Dermis blood vessel endothelial cell (primary cell): ENCODE measurements at places on chromosomes 1 and 21.

GRCh38 chr1:197150336-197151005 is 4.0 kb upstream of the ASPM start:
- DNase-seq = no peak

GRCh38 chr1:10168912-10169514 is 41.4 kb upstream of the KIF1B start:
- no peak for DNase-seq

- no peak for DNase-seq
Measured at GRCh38 chr21:33914188-33914587, 1.4 kb downstream of the ATP5PO start.

GRCh38 chr1:151352021-151352718 is 5.1 kb upstream of the RFX5 start:
- peak; percentile 50 for DNase-seq

DNA sequence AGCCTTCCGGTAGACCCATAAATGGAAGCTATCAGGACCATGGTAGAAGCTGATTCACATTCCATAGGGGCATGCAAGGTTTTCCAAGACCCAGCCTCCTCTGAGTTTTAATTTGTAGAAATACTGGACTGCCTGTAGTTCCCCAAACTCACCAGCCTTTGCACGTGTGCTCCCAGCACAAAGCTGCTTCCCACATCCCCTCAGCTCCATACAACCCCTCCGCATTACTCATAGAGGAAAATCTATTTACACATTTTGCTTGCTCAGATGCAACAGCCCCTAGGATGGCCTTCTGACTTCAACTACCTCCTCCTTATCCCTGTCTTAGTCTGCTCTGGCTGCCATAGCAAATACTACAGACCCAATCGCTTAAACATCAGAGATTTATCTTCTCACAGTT is 336.2 kb downstream of the SETD4 start:
- DNase-seq = no peak

DNA sequence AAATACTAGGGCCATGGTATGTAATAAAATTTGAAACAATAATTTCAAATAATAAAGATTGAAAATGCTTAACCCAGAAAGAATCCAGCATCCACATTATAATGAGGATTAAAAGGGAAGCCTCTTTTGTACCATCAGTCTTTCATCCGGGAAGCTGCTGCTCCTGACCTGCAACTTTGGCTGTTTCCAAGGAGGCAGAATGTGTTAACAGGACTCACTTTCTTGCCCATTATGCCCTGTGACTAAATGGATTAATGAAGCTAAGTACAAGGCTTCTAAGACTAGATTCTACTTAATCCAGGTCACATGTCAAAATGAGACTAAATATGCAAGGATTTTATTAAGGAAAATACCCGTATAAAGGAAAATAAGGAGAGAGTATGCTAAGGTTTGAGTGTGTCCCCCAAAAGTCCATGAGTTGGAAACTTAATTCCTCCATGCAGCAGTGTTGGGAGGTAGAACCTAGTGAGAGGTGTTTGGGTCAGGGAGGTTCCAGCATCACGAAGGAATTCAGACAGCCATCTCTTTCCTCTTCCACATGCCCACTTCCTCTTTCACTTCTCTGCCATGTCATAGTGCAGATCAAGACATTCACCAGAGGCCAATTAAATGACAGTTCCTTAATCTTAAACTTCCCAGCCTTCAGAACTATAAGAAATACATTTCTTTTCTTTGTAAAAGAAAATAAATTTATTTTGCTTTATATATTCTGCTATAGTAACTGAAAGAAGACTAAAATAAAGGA is 27.7 kb downstream of the FMO2 start:
- DNase-seq = no peak

DNA sequence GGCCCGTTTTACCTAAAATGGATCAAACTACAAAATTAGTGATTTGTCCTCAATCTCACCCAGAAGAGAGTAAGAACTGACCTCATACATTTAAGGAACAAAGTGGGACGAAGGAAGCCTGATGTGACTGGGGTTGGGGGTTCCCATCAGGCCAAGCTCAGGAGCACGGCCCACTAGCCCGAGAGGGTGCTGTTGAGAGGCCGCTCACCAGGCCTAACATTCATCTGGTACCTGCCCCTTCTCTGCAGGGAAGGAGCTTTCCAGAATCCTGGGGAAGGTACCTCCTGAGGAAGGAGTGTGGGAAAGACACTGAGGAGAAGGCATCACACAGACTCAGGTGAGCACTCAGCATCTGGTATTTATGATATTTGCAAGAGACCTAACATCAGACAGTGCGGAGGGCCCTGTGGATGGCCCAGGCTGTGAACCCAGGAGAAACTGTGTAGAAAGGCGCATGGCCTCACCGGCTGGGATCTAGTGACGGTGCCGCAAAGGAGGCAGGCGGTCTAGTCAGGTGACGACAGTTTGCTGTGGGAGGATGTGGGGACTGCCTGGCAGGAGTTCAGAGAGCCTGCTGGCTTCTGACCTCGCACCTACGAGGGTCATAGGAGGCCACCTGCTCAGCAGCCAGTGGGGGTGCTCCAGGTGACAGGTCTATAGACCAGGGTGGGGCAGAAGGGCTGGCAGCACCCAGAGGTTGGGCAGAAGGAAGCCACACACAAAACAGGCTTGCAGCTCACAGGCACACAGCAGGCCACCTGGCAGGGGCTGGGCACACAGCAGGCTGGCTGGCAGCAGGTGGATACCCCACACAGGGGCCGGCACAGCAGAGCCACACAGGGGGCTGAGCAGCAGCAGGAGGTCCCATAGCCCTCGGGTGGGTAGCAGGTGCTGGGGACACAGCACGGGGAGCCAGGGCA is 543 bp downstream of the KRTAP12-4 start:
- no peak for DNase-seq

DNA sequence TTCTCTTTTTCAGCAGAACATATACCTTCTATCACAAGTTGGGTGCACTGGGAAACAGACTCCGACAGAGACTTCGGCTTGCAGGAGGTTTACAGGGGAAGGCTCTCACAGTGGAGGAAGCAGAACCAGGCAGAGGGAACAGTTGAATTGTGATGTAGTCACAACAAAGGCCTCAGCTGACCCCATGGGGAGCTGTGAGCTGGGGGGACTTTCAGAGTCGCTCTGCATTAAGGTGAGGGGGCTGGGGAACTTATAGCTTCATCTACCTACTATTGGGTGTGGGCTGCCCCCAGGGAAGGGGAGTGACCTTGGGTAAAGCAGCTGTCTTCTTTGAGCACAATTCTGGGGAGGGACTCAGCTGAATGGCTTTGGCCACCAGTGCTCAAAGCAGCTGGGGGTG is 94.9 kb upstream of the POU3F1 start:
- DNase-seq = no peak

- DNase-seq = no peak
Measured at GRCh38 chr1:217661407-217661806, 30.3 kb downstream of the SPATA17 start.

DNA sequence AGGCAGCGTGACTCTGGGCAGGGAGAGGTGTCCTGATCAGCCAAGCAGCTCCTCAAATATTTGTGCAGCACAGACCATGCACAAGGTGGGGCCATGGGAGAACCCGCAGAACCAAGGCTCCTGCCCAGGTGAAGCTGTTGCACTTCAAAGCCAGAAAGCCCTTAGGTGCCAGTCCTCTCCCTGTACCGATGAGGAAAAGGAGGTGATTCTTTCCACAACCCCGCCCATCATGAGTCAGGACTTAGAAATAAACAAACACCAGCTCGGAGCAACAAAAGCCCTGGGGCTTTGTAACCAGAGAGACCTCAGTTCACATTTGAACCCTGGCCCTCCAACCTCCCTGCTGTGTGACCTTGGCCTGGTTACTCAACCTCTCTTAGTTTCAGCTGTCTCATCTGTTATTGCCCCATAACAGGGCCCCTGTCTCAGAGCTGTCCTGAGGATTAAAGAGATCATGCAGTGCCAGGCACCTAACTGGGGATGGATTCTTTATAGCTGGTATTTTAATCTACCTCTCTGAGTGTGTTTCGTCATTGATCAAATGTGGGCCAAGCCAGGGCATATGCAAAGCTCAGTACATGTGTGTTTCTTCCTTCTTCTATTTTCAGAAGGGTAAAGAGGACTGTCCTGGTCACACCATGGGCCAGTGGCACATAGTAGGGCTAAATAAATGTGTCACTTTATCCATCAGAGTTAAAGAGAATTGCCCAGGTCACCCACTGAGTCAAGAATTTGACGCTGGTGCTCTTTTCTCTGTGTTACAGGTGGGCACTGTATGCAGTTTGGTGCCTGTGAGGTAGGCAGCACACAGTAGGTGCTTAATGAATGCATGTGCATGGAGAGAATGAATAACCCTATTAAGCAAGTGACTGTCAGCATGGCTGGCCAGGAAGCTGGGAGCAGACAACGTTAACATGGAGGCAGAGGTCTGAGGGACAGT is 1.4 kb downstream of the LDLRAD1 start:
- peak; percentile 14 for DNase-seq

DNA sequence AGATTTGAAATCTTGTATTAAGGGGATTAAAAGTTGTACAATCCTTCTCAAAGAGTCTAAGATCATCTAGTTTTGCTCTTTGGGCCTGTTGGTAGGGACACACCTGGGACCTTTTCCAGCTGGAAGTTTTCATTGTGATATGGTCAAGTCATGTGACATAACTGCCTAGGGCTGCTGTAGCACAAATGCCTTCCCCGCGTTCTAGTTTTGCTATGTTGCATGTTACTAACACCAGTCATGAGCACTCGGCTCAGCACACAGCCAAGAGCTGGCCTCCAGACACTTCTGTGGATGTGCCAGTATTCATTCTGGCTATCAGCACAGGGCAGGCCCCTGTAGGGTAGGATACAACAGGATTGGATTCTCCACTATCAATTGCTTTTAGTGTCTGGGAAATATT is 14.6 kb upstream of the FLG2 start:
- DNase-seq = no peak

DNA sequence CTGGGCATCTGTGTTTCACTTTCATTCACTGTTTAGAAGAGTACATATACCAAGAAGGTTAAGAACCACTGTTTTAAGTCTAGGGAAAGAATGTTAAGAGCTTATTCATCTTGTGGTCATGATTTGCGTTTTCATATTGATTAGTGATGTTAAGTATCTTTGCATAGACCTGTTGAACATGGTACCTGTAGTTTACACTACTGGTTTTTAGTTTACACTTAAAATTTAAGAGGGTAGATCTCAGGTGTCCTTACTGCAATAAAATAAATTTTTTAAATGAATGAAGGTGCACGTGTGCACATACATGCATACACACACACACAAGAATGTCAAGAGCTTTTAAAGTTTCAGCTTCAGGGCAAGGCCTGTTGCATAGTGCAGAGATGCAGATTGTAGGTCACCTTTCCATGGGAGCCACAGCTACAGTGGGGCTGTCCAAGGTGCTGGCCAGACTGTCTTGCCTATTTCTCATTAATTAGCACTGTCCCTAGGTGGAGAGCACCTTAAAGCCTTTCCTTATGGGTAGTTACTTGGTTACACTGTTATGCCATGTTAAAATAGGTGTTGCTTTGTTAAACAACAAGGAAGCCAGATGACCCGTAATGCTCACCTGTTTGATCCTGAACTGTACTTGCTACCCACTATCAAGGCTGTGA is 543.0 kb upstream of the DAB1 start:
- DNase-seq = no peak

GRCh38 chr1:39733161-39733560 is 5.5 kb upstream of the PPIE start:
- DNase-seq = no peak

GRCh38 chr1:248696774-248697173 is 5.8 kb downstream of the OR14I1 start:
- no peak for DNase-seq

GRCh38 chr1:96995351-96995750 is 273.8 kb downstream of the PTBP2 start:
- DNase-seq = no peak

DNA sequence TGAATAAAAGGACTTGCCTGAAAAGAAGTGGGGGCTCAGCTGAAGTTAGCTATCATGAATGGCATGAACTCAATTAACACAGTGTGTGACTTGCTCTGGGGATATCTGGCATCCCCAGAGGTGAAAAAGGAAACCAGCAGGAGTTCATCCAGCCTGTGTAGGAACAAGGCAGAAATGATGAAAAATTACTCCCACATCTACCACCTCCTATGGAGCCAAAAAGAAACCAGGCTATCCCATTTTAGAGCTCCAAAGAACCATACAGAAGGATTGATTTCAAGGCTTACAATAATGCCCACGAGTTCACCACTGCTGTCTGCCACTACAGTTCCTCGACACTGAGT is 25.3 kb downstream of the TP53BP2 start:
- no peak for DNase-seq

DNA sequence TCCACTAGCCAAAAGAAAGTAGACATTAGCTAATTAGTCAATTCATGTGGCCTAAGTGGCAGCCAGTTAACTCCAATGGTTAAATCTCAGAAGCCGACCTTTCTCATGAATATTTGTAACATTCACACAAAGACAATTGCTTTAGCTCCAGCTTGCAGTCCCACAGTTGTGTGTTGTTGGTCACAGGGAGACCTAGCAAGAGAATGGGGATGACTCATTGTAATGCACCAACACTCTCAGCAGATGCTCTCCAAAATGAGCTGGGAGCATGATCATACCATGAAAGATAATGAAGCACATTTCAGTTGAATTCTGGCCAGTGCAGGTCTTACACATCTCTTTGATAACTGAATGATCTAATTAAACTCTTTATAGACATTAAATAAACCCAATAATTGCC is 160.4 kb downstream of the HLX start:
- DNase-seq = peak; percentile 54

DNA sequence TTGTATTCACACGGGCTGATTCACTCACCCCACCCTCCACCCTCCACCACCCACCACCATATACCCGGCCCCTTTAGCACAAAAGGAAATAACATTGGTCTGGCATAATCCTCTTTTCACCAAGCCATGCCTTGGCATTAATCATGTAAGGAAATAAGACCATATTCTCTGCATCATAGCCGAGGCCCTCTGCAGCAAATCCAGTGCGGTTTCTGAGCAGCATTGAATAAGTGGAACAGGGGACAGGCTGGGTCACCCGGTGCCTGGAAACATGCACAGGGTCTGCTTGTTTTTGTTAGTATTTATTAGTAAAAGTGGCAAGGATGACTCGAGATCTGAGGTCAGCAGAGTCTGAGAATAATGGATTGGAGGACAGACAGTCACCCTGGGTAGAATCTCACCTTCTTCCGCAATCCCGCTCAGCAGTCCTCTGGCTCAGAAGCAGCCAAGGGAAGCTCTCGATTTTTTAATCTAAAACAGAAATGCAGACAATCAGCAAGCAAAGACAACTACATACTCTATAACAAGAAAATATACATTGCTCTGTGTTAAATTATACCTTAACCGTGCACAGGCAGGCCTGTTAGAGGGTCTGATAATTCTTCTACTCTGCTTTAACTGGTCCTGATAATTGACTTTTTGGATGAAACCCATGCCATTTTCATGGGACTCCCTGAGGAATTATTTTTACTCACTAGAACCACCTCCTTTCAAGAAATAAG is 52.4 kb upstream of the CDC42BPA start:
- DNase-seq = peak; percentile 62

- DNase-seq = no peak
Measured at GRCh38 chr1:220751111-220751510, 3.0 kb downstream of the MTARC2 start.

DNA sequence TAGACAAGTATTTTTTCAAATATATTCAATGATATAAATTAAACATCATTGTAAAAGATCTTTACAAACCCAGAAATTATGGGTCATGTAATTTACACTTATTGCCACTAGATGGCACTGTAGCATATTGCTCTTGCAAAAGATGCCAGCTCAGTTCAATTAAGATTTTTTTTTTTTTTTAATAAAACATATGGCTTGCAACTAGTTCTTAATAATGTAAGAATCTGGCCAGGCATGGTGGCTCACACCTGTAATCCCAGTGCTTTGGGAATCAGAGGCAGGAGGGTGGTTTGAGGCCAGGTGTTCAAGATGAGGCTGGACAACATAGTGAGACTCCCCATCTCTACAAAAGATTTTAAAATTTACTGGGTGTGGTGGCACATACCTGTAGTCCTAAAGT is 49.4 kb upstream of the DESI2 start:
- peak; percentile 58 for DNase-seq
